ENCODE measurements at places on chromosomes 5 and 9.

- peak; percentile 85 for DNase-seq
- H3K4me1 ChIP-seq: no peaks in the 10 kb centered on the region
- no peak overlapping the region for H3K4me3 ChIP-seq
These were observed 774.5 kb upstream of the RGMB start for GRCh38 chr5:97998941-97999340.

DNA sequence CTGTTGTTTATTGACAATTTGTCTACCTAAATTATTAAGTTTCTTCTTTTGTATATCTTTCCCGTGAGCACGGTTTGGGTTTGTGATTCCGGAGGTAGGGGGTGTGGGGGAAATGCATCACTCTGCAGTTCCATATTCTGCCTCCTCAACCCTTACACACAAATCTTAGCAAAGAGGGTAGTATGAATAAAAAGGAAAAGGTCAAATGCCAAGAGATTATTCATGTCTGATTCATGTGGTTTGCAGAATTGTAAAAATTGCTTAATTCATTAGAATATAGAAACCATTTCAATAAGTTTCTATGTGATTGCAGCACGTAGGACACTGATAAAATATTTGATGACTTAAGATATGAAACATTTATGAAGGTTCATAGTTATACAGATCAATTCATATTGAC lies 601.9 kb downstream of the SEMA5A start:
- peaks cover 4% of the 10 kb centered on the region for H3K4me1 ChIP-seq
- peak overlapping the region; percentile 0 for H3K27ac ChIP-seq
- no peak overlapping the region for H3K4me3 ChIP-seq

DNA sequence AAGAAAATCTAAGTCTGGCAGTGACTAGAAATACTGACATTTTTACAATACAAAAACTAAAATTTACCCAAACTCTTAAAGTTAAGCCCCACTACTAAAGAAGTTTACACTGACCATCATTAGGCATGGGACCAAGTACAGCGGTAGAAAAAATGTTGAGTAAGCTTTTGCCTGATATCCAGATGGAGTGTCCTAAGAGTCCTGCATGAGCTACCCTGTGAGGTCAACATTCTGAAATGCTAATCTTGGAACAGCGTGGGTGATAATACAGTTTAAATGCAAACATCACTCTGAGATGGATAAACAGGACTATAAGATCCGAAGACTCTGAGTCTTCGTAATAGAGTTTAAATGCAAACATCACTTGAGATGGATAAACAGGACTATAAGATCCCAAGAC lies 189.7 kb downstream of the DCP2 start:
- H3K4me1 ChIP-seq: peaks cover 4% of the 10 kb centered on the region
- no peak overlapping the region for H3K4me3 ChIP-seq
- no peaks in the 10 kb centered on the region for H3K36me3 ChIP-seq
- DNase-seq: peak; percentile 86
- H3K27me3 ChIP-seq: no peaks in the 10 kb centered on the region

DNA sequence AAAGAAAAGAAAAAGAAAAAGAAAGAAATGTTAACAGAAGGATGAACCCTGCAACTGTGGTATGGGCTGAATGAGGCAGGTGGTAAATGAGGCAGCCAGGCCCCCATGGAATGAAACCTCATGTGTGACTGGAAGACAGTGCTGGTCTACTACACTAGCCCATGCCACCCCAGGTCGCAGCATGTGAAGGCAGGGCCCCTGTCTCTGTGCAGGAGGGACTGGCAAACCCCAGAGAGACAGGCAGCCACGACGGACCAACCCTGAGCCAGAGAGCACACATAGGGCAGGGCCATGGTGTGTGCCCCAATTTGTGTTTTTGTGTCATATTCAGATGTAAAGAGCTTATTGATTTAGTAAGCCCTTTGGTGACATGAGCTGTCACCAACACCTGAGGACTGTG lies 198.5 kb downstream of the FBN2 start:
- no peak overlapping the region for H3K4me3 ChIP-seq
- no peak for DNase-seq
- H3K27ac ChIP-seq: no peak overlapping the region
- H3K4me1 ChIP-seq: no peaks in the 10 kb centered on the region
- no peaks in the 10 kb centered on the region for H3K36me3 ChIP-seq
- no peaks in the 10 kb centered on the region for H3K27me3 ChIP-seq

- no peak overlapping the region for H3K27ac ChIP-seq
- no peaks in the 10 kb centered on the region for H3K27me3 ChIP-seq
- H3K36me3 ChIP-seq: no peaks in the 10 kb centered on the region
- peaks cover 11% of the 10 kb centered on the region for H3K4me1 ChIP-seq
- peak; percentile 67 for DNase-seq
- no peak overlapping the region for H3K4me3 ChIP-seq
These were observed 16.2 kb downstream of the SIL1 start for GRCh38 chr5:139181835-139182452.

DNA sequence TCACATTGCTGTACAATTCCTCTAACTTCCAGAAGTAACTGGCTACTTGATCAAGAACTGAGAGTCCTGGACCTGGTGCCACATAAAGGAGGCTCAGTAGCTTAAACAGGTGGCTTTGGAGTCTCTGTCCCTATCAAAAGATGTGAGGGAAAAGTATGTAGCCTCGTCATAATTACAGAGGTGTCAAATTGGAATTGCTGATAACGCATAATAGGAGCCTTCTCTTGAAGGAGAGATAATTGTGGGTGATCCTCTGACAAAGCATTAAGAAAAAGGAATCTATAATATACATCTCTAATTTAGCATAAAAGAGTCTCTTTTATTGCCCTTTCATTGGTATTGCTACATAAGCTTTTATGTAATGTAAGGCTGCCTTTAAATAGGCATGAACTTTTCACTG lies 1246.4 kb upstream of the CDH9 start:
- no peak overlapping the region for H3K4me3 ChIP-seq
- H3K27me3 ChIP-seq: no peaks in the 10 kb centered on the region
- no peak for DNase-seq
- H3K27ac ChIP-seq: no peak overlapping the region
- H3K4me1 ChIP-seq: no peaks in the 10 kb centered on the region
- no peaks in the 10 kb centered on the region for H3K36me3 ChIP-seq

GRCh38 chr5:1086137-1086536 lies 25.7 kb downstream of the SLC12A7 start:
- H3K27me3 ChIP-seq: no peaks in the 10 kb centered on the region
- H3K4me1 ChIP-seq: no peaks in the 10 kb centered on the region
- no peaks in the 10 kb centered on the region for H3K36me3 ChIP-seq
- H3K27ac ChIP-seq: no peak overlapping the region

- no peak overlapping the region for H3K4me3 ChIP-seq
- no peak overlapping the region for H3K27ac ChIP-seq
- peak; percentile 61 for DNase-seq
- no peaks in the 10 kb centered on the region for H3K27me3 ChIP-seq
- H3K4me1 ChIP-seq: no peaks in the 10 kb centered on the region
- H3K36me3 ChIP-seq: no peaks in the 10 kb centered on the region
These were observed 113.4 kb upstream of the CCNH start for GRCh38 chr5:87526131-87526530.

- no peaks in the 10 kb centered on the region for H3K36me3 ChIP-seq
- no peaks in the 10 kb centered on the region for H3K27me3 ChIP-seq
- no peak overlapping the region for H3K4me3 ChIP-seq
- DNase-seq: peak; percentile 88
These were observed 36.5 kb downstream of the CFAP95 start for GRCh38 chr9:69857131-69857530.

GRCh38 chr5:147417135-147417813 lies 92.6 kb downstream of the DPYSL3 start:
- peak overlapping the region; percentile 55 for H3K27ac ChIP-seq
- H3K4me3 ChIP-seq: no peak overlapping the region
- no peaks in the 10 kb centered on the region for H3K27me3 ChIP-seq
- peaks cover 3% of the 10 kb centered on the region for H3K36me3 ChIP-seq

DNA sequence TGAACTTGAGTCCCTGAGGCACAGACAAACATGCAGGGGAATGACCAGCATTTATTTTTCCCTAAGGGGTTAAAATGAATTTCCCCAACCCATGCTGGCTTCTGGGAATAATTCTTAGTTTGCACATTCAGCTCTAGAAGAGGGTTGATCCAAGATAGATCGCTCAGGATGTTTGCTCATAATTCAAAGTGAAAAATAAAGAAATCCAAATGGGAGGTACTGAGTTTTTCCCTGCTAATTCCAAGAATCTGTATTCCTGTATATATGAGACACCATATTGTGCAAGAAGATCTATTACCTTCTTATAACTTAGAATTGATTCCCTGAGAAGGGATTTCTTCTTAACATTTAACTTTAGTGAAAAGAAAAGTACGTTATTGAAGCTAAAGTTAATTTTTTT lies 96.2 kb downstream of the VCAN start:
- no peaks in the 10 kb centered on the region for H3K27me3 ChIP-seq
- no peaks in the 10 kb centered on the region for H3K36me3 ChIP-seq
- peaks cover 2% of the 10 kb centered on the region for H3K4me1 ChIP-seq
- H3K27ac ChIP-seq: no peak overlapping the region
- no peak for DNase-seq
- H3K4me3 ChIP-seq: no peak overlapping the region

DNA sequence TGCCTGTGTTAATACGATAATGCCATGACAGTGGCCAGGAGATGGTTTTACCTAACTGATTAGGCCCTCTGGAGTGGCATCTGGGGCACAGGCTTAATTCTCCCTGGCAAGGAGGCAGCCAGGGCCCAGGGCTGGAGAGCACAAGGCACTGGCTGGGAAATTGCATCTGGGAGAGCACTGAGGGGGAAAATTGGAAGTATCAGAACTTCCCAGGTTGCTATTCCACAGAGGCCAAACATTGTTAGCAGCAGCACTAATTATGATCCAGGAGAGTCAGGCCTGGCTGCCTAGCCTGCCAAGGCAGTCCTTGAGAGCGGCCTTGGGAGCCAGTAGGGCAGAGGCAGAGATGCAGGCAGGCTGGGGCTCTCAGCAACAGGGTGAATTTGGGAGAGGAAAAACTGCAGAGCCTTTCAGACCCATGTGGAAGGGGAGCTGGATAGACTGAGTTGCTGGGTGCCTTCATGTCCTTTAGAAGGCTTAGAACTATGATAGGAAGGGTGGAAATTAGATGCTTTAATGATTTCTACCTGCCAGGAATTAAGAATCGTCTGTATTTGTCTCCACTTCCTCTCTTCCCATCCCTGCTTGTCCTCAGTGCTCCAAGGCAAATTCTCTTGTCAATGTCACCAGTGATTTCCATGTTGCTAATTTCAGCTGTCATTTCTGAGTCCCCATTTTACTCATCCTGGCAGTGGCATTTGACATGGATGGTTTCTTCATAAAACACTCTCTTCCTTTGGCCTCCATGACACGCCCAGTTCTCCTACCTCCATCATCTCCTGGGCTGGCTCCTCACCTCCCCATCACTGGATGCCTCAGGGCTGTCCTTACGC lies 56.1 kb upstream of the HSPA9 start:
- no peaks in the 10 kb centered on the region for H3K4me1 ChIP-seq
- H3K36me3 ChIP-seq: no peaks in the 10 kb centered on the region
- H3K27me3 ChIP-seq: peaks cover 3% of the 10 kb centered on the region
- no peak overlapping the region for H3K4me3 ChIP-seq

GRCh38 chr5:138366632-138367382 lies 14.3 kb downstream of the KDM3B start:
- no peaks in the 10 kb centered on the region for H3K27me3 ChIP-seq
- H3K4me1 ChIP-seq: no peaks in the 10 kb centered on the region
- no peak for DNase-seq
- no peaks in the 10 kb centered on the region for H3K36me3 ChIP-seq

DNA sequence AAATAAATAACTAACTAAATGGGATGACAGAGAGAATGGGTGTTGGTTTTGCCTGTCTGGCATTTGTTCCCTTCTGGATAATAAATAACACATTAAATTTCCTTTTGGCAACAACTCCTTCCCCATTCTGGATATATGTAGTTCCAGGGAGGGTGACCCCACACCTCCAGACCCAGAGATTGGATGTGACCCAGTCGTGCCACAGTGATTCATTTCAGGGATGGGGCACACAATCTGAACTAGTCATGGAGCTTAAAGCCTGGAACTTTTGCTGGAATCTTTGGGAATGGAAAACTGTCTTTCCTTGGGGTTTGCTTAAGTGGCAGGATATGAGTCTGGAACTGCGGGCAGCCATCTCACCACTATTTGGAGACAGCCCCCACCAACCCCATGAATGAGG lies 11.3 kb downstream of the KLF9 start:
- H3K4me3 ChIP-seq: no peak overlapping the region
- H3K36me3 ChIP-seq: peaks cover 1% of the 10 kb centered on the region
- H3K27ac ChIP-seq: no peak overlapping the region
- H3K4me1 ChIP-seq: peaks cover 20% of the 10 kb centered on the region
- peak; percentile 26 for DNase-seq

Measured in fibroblast of lung (primary cell).